ENCODE measurements at places on chromosomes 13 and 19. TPM values are rescaled to one million over a fixed set of nuclear protein-coding genes. Genes with fewer than 3 reads are reported as not detected.

GRCh38 chr13:31014456-31014855, 82.0 kb downstream of the TEX26 start:
- no peak for DNase-seq

Gene ZNF490
- total RNA-seq, result 10.2 TPM

Gene ZNF765
- 21.7 TPM for total RNA-seq

GRCh38 chr13:22562116-22562515, 618.7 kb upstream of the SGCG start:
- DNase-seq, result no peak

DNA sequence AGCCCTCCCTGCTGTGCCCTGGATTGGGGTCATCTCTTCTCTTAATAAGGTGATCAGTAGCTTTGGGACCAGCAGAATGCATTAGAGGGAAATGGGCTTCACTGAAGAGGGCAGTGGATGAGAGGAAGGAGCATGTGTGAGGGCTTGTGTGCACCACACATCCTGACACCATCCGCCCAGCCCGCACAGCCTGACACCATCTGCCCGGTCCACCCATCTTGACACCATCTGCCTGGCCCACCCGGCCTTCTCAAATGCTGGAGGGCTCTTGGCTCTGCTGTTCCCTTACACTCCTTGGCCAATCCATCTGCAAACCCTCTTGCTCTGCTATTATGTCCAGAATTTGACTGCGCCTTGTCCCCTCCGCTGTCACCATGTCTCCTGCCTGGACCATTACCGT, 41.8 kb downstream of the BICRA start:
- no peak for DNase-seq

All from renal cortical epithelial cell (primary cell).